IMR-90 (cell line): ENCODE measurements at places on chromosomes 12 and 14. TPM values are rescaled to one million over a fixed set of nuclear protein-coding genes. Genes with fewer than 3 reads are reported as not detected.

DNA sequence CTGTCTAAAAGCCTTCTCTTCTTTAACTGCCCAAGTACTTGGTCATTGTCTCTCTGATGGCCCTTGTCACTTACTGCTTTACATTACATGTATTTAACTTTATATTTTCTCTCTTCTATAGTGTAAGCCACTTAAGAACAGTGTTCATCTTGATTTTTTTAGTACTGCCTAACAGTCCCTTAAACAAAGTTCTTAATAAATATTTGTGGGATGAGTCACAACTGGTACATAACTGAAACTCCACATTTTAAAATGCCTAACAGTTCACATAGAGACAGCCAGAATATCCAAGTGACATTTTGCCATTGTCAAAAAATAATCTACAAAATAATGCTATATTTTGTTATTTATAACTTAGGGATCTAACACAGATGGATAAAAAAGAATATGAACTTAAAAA, 146.6 kb downstream of the STXBP6 start:
- peak; percentile 75 for DNase-seq

ACOT6 gene
- not detected in 2 replicates for total RNA-seq

- DNase-seq: peak; percentile 76
Measured at GRCh38 chr14:71733210-71733883, 198.9 kb upstream of the RGS6 start.

DNA sequence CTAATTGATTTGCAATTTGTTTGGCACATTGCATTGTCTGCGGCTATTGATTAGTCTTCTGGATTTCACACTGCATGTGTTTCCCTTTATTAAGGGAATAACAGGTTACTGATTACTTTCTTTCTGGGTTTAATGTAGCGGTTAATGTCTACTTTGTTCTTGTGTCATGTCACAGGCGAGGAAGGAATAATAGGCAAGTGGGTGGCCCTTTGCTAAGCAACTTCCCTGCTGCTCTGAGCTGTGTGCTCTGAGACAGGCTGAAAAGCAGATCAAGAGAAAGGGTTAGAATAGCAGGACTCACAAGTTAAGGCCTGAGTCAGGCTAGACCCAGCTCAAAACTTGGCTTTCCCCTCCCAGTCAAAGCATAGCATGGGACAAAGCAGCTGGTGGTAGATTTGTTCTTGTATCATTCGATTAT, 77.2 kb downstream of the NKX2-1 start:
- no peak for DNase-seq

GRCh38 chr14:98999901-99000300, 272.1 kb downstream of the BCL11B start:
- DNase-seq: no peak

DNA sequence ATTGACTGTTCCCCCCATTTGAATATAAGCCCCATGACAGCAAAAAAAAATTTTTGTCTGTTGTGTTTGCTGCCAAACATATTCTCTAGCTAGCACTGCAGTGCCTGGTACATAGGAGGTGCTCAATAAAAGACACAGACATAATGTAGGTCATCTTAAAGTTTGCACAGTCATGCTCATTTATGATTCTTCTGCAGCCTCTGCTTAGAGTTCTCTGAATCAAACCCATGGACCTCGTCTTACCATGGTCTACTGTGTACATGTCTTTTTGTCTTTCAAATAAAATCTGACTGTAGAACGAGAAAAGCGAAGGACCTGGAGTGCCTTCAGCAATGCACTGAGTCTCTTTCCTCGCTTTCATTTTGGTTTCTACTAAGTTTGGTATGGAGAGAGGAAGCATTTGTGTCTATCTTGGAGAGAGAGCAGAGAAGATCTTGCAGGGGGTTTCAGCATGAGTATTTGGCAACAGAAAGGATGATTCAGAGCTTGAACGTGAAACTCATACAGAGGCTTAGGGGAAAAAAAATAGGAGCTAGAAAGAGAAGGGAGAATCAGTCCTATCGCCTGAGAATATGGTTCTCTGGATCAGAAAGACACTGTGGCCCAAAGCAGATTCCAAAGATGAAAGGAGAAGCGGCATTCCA, 38.8 kb upstream of the TMCC3 start:
- DNase-seq: peak; percentile 27

NINJ2 gene
- total RNA-seq: not detected in 2 replicates

DNA sequence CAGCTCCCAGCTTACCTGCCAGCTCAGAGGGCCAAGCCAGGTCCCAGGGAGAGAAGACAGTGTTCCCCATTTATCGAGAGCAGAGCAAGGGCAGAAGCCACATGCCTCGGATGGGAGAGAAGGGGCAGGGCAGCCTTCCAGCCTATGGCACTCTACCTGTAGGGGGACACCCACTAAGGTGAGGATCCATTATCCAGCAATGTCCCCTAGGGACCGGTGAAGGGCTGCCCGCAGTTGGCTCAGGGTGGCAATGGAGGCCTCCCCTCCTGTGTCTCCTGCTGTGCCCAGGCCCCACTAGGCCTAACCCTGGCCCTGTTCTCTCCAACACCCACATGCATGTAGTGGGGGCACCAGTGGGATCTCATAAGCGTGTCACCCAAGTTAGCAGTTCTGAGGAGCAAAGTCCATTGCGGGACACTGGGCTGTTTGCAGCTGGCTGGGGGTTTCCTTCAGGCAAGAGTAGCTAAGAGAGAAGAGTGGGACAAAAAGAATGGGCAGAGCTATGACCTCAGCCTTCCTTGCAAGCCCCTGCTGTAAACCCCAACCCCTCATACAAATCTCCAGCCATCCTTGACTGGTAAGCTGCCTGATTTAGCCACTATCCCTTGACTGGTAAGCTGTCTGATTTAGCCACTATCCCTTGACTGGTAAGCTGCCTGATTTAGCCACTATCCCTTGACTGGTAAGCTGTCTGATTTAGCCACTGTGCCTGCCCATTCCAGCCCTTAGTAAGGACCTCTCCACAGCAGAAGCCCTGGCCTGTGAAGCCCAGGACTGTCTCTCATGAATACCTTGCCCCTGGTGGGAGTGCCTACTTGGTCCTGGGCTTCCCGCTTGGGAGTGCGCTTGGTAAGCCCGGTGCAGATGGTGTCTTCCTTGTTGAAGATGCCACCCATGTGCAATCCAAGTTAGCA, 5.2 kb upstream of the ASB2 start:
- DNase-seq: no peak

DNA sequence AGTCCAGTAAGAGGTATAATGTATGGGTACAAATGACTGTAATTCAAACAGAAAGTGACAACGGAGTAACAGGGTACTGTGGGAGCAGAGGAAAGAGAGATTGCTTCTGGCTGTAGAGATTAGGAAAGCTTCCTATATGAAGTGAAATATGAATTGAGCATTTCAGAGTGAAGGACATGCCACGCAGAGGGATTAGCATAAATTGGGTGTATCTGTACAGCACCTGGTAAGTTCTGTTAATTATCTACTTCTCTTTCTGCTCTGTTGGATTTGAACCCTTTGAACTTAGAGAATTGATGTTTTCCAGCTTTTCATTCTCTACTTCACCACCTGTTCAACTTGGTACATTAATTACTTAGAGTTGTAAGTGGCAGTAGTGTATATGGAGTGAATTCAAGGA, 8.8 kb downstream of the STK38L start:
- DNase-seq: no peak

DNA sequence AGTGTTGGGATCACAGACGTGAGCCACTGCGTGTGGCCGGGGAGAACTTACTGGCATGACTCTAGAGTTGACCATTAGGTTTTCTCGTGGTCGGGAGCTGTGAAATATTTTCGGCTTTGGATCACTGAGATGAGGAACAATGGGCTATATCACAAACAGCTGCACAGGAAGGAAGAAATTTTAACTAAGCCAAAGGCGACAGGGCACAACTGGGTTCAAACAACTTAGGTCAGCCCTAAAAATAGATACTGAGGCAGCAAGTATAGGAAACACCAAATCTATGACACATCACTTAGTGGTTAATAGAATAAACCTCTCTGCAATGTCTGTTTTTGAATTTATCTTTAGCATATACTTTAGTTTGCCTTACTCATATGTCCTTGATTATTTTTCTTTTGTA, 162.9 kb downstream of the LRIG3 start:
- peak; percentile 98 for DNase-seq

GRCh38 chr12:64526859-64527258, 74.9 kb downstream of the TBK1 start:
- no peak for DNase-seq

- no peak for DNase-seq
Measured at GRCh38 chr14:90785471-90785870, 30.8 kb downstream of the TTC7B start.

DNA sequence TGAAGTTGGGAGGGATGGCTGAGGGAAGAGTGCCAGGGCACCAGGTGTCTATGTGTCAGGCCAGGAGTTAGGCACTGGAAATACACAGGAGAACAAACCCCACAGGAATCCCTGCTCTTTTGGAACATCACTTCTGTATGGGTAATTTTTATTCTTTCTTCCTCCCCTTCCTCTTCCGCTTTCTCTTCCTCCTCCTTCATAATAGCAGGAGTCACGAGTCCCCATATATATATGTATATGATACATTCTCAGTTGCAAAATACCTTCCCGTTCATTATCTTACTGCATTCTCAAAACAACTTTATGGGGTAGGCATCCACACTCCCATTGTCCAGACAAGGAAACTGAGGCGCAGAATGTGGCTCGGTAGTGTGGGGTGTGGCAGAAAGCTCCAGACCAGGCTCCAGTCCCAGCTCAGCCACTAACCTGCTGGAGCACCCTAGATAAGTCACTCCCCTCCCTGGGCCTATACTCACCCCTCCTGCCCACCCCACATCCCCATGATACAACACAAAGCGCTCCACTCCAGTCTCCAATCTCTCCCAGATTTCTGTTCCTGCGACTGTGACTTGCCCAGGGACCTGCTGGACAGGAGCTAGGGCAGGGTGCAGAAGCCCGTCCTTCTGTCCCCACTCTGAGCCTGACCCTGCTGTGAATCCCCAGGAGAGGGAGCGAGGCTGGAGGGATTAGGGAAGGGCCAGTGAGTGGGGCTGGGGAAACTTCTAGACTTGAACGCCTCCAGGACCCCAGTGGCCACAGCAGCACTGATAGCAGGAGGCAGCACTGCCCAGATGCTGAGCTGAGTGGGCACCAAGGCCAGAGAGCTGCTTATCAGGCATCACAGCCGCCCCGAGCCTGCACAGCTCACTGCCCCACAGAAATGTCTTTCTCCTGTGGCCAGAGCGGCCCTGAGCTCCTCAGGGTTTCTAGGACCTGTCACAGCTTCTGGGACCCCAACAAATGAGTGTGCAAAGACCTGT, 1.4 kb upstream of the AQP2 start:
- DNase-seq: no peak

DNA sequence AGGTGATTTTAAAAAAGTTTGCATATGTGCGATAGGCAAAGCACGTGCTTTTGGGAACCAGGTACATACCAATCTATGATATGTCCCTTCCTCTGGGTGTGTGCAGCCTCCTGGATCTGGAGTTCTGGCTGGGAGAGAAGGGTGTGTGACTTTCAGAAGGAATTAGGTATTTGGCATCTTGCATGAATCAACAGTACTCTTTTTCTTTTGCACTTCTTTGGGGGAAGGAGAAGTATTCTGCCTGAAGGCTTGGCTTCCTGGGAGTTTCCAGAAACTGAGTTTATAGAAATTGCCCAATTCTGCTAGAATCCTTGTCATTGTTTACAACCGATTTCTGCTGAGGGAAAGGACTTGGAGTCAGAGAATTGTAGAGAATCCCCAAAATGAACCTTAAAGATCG, 2.9 kb upstream of the CLMN start:
- no peak for DNase-seq

IFNG gene
- total RNA-seq: not detected in 2 replicates

- DNase-seq: no peak
Measured at GRCh38 chr14:91349481-91350074, 68.0 kb downstream of the CCDC88C start.

- DNase-seq: no peak
Measured at GRCh38 chr12:2386566-2386965, 333.8 kb downstream of the CACNA1C start.

- peak; percentile 94 for DNase-seq
Measured at GRCh38 chr14:95507174-95507573, 9.3 kb downstream of the SYNE3 start.

DNA sequence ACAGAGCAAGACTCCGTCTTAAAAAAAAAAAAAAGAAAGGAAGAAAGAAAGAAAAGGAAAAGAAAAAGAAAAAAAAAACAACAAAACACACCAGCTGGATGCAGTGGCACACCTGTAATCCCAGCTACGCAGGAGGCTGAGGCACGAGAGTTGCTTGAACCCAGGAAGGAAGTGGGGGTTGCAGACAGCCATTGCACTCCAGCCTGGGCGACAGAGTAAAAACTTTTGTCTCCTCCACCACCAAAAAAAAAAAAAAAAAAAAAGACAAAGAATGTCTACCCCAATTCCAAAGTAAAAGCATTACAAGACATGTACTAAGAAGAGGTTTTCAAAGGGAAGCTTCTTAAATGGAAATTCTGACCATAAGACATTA, 53.4 kb downstream of the HNRNPC start:
- DNase-seq: no peak

FAM222A gene
- total RNA-seq: under 0.01 TPM in 2 replicates

DNA sequence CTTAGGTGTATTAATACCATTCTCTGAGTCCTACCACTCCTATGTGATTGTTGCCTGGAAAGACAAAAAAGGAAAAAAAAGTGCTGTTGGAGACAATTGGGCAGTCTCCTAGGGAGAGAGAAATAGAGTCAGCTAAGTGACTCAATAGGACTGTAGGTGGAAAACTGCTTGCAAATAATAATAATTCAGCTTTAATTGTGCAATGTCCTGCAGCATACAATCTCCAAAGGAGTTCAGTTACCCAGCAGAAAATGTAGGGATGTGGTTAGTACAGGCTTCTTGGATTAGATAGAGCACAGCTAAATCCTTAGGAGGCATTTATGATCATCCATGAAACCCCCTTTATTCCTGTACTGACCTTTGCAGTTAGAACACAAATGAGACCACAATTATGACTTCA, 3.0 kb upstream of the SRSF9 start:
- peak; percentile 31 for DNase-seq

- no peak for DNase-seq
Measured at GRCh38 chr12:13981990-13982389, 588 bp upstream of the GRIN2B start.

- no peak for DNase-seq
Measured at GRCh38 chr12:13428538-13429265, 232.2 kb downstream of the EMP1 start.
